Omental fat pad (tissue), 4 donors: ENCODE measurements at places on chromosomes 1 and 21.
A peak's percentile ranks its signal among the peaks of the same experiment; 100 is the strongest.

DNA sequence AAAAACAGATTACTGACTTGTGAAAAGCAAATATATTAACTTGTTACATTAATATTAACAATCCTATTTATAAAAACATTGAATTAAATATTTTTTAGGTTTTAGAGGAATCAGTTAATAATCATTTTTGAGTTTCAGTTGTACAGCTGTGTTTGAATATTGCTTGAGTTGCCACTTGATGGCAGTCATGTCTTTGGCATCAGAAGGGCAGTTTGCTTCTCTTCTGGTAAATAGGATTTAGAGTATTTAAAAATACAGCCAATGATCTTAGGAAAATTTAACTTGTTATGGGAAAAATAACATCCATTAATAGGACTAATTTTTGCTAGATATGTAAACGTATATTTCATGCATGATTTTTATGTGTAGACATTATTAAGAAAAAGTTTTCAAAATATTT, 234.1 kb downstream of the NCAM2 start:
- DNase-seq, result no peak

DNA sequence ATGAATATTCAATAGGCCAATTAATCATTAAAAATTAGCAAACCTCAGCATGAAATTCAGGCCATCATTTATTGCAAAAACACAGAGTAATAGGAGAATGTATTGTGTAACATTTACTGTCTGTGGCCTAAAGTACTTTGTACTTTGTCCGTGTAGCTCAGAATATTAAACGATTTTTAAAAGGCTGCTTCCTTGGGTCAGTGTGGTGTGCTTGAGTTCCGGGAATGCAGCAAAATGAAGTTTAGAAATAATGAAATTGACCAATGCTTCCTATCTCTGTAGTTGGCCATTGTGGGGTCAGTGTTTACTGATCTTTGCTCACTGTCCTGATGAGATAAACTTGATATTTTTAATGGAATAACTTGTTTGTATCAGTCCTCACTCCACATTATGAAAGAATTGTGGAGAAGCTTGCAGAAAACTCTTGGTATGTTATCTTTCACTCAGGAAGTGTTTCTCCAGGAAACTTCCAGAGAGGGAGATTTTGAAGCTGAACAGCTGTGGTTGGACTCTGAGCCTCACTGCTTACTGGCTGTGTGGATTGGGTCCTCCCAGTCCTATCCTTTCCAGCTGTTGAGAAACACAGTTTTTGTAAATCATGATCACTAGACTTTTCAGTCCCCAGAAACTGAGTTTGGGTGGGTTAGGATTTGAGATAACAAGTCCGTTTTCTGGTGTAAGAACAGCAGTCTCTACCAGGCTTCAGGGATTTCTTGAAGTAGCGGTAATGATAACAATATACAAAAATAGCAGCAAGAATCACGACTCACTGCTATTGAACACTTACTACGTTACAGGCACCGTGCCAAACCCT, 19.2 kb upstream of the MTARC1 start:
- no peak for DNase-seq

GRCh38 chr1:101236516-101237228, at the start of gene S1PR1:
Gene S1PR1 (plus strand): TSS chr1:101237019. CDS start chr1:101238985, 1,966 bp downstream.
- DNase-seq, result peak; percentile 28

DNA sequence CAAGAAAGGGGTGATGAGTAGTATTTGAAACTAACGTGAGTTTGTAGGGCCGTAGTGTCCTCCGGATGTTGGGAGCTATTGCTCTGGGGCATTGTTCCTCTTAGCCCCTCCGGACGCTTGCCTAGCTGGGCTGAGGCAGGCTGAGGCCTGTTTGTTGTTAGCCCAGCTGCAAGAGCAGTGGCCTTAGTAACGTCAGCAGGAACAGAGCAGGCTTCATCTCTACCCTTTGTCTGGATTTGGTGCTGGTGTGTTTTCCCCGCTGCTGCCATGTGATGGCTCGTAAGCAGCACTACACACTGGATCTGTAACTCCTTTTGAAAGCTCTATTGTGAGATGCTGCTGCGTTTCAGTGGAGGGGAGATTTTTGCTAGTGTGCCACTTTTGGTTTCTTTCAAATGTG, 57.6 kb downstream of the DNM3 start:
- no peak for DNase-seq

- DNase-seq, result no peak
Measured at GRCh38 chr1:18803151-18803791, 56.2 kb downstream of the TAS1R2 start.

GRCh38 chr1:107877745-107878144, 87.2 kb downstream of the VAV3 start:
- DNase-seq, result no peak

DNA sequence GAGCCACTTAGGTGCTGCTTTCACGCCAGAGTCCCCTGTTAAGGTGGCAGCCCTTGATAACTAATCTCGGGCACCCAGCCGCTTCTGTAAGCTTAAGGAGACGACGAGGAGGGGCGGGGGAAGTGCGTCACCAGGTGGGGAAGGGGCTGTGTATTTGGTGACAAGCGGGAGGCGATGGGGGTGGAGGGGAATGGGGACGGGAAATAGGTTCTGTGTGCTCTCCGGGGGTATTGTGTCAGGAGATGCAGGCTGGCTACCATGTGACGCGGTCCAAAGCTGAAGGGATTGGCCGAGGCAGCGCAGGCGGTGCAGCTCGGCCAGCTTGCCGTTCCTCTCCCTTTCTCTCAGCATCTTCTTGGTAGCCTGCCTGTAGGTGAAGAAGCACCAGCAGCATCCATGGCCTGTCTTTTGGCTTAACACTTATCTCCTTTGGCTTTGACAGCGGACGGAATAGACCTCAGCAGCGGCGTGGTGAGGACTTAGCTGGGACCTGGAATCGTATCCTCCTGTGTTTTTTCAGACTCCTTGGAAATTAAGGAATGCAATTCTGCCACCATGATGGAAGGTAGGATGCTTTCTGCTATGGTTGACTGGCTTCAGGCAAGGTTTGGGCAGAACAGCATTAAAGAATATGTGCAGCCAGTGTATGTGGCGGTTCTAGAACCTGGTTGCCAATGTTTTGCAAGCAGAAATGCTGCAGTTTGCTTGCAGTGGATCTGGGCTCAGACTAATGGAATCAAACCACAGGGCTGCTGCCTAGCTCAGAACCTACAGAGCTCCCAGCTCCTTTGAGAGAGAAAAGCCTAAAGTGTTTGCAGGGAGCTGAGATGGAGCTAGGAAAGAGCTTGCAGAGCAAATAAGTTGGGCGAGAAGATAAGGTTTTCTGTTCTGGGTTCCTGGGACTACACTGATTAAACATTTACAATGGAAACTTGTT, at the start of gene SGIP1:
SGIP1 (plus strand) TSS at position 350 of the 937 bp plus-strand sequence; CDS start at position 556, 206 bp downstream.
- DNase-seq, result no peak

DNA sequence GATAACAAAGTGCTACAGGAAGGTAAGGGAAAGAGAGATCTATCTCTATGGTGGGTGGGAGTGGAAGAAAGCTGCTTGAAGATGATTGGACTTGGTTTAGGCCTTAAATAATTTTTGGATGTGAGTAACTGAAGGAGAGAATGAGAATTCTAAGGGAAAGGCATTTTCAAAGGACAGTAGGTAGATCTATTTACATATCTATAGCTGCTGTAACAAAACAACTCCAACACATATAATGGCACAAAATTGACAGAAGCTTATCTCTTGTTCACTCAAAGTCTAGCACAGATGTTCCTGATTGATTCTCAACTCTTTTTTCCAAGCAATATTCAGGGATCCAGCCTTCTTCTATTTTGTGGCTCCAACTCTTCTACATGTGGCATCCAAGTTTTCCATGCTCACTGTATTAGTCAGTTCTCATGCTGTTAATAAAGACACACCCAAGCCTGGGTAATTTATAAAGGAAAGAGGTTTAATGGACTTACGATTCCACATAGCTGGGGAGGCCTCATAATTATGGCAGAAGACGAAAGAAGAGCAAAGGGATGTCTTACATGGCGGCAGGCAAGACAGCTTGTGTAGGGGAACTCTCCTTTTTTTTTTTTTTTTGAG, 3.1 kb upstream of the DDAH1 start:
- DNase-seq, result no peak

- DNase-seq, result no peak
Measured at GRCh38 chr1:66415866-66416265, 118.1 kb upstream of the SGIP1 start.

GRCh38 chr1:195202241-195202640, 1406.0 kb downstream of the KCNT2 start:
- no peak for DNase-seq

- no peak for DNase-seq
Measured at GRCh38 chr1:60283690-60284089, 210.1 kb upstream of the C1orf87 start.

GRCh38 chr1:89277725-89278124, 5.1 kb upstream of the GBP5 start:
- no peak for DNase-seq

DNA sequence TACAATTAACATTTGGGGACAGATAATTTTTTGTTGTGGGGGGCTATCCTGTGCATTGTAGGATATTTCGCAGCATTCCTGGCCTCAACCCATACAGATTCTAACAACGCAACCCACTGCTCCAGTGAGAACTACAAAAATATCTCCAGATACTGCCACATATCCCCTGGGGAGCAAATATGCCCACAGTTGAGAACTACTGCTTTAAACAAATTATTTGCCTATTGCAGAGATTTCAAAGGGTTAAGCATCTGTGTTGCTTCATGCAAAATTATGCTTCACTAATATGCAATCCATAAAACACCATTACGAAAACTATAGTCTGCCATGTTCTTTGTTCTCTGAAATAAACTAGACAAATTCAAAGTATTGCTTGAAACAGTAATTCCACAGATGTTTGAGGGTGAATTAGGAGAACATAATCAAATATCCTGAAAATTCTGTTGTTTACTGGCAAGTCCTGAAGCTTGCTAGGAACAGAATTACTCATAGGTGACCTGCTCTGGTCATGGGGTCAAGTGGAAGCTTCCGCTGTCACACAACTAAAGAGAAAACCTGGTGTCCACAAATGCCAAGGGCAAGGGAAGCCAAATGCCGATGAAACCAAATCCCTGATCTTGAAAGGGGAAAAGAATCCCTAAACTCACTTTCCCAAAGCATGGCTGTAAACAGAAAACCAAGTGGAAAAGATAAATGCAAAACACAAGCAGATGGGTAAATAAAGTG, 149.4 kb downstream of the RERE start:
- no peak for DNase-seq

DNA sequence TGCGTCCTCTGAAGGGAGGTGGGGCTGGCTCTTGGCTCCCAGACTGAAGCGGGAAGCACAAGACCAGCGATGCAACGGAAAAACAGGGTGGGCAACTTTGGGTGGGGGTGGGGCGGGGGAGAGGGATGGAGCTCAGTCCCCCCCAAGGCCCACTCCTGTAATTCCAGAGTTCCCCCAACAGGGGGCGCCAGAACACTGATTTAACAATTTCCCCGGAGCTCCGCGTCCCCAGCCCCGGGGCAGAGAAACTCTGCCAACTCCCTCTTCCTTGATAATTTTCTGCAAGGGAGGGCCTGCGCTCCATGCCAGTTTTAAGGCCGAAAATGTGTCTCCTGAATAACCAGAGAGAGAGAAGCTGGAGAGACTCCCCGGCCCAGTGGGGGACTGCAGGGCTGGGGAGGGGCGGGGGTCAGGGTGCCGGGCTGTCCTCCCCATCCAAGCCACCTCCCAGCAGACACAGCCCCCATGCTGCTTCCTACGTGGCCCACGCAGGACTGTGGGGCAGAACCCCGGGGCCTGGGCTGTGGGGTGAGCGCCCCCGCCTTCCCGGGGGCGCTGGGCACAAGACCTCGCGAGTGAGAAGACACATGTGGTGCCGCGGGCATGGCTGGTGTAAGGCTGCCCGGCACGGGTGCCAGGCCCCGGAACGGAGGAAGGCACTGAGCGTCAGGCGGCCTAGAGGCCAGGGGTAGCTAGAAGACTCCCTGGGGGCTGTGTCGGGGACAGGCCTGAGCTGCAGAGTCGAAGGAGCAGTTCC, 51.4 kb downstream of the KIF21B start:
- peak; percentile 52 for DNase-seq

GRCh38 chr1:64705591-64705990, 39.3 kb upstream of the RAVER2 start:
- DNase-seq, result no peak
